Hematopoietic multipotent progenitor cell (in vitro differentiated cells): ENCODE measurements at places on chromosomes 7 and 10. TPM values are rescaled to one million over a fixed set of nuclear protein-coding genes. Genes with fewer than 3 reads are reported as not detected.

DNA sequence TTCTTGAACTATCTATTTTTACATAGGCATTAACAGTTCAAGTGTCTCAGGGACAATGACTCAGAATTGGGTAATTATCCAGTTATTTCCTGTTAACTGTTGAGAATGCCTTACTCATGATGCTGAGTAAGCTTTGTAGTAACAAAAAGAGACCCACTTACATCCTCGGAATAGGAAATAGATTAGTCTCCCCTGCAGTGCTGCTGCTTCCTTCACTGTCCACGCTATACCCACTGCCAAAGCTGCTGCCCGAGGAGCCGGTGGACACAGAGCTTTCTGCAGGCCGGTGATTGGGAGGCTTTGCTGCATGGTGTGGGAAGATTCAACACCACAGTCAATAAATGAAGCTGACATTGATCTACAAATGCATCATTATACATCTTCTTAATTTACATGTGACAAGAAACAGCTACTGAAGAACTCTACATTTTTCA is 357.1 kb downstream of the PCLO start:
- no peak for DNase-seq

The CRYGN gene
- total RNA-seq = not detected

The STAG3 gene
- 0.81 TPM for total RNA-seq

- no peak for DNase-seq
Observed at GRCh38 chr10:78831461-78831860, 237.3 kb upstream of the ZMIZ1 start.

DNA sequence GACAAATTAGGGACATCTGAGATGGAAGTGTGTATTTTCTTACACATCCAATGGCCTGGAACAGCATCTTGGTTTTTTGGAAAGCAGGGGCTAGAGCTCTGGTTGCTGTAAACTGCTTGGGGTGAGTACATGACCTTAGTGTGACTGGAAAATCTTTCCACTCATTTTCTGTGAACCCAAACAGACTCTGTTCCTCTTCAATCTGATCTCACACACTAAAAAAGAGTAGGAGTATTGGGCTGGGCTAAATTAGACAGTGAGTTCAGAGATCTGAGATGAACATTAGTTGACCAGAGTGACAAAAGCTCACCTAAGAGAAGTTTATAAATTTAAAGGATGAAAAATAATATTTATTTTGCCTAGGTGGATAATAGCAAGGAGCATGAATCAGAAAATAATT is 59.2 kb downstream of the OR13A1 start:
- no peak for DNase-seq

DNA sequence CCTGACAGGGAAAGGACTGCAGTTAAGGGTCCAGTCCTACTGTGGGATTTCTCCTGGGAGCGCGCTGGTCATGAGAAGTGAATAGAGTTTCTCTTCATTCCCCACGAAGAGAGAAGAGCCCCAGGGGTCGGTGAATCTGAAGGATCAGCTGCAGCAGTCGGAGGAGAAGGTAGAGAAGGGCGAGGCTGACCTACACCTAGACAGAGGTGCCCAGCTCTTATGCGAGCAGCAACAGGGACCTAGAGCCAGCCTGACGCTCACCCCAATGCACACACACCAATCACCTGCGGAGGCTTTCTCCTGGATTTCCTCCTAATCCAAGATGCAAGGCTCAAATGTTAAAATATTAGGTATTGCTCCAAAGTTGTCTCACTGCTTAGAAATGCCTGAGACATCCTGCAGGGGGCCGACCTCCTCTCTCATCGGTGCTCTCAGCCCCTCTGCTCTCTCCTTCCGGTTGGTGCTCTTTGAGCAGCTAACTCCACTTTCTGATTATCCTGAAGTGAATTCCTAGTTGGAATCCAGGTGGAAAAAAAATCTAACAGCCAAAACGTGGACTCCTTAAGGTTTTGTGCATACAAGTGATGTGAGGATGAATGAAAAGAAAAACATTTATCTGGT is 176.4 kb downstream of the AHR start:
- no peak for DNase-seq
